ENCODE measurements at places on chromosomes 7 and 10. TPM values are rescaled to one million over a fixed set of nuclear protein-coding genes. Genes with fewer than 3 reads are reported as not detected.

SH2B2 gene
- 3.1 TPM for total RNA-seq

LIPM gene
- total RNA-seq: not detected

KCNH2 gene
- total RNA-seq: 61.9 TPM

MSS51 gene
- 9.6 TPM for total RNA-seq

SLC18A3 gene
- total RNA-seq: not detected

VAX1 gene
- not detected for total RNA-seq

GRB10 gene
- total RNA-seq: 51.8 TPM

PHKG1 gene
- total RNA-seq: 15.3 TPM

IFIT5 gene
- total RNA-seq: 11.5 TPM

AGFG2 gene
- total RNA-seq: 28.6 TPM

PPP1R17 gene
- not detected for total RNA-seq

AGK gene
- 32.7 TPM for total RNA-seq

EPHB6 gene
- total RNA-seq: 2.0 TPM

LLCFC1 gene
- total RNA-seq: not detected

TMEM270 gene
- total RNA-seq: not detected

CAMK2B gene
- total RNA-seq: 149 TPM

TMEM225B gene
- total RNA-seq: not detected

C10orf62 gene
- total RNA-seq: 0.51 TPM

GIMAP1 gene
- 3.5 TPM for total RNA-seq

ZNF365 gene
- 1.2 TPM for total RNA-seq

MOGAT3 gene
- total RNA-seq: not detected

CNNM1 gene
- total RNA-seq: 0.22 TPM

GBX1 gene
- total RNA-seq: 0.57 TPM

COX19 gene
- total RNA-seq: 7.3 TPM

ITPRID1 gene
- not detected for total RNA-seq

TMEM236 gene
- 0.54 TPM for total RNA-seq

SFTPA1 gene
- 0.19 TPM for total RNA-seq

JAZF1 gene
- total RNA-seq: 42.5 TPM

HPS1 gene
- total RNA-seq: 34.8 TPM

VPS41 gene
- total RNA-seq: 48.6 TPM

EGR2 gene
- total RNA-seq: 4.8 TPM

ATOH7 gene
- not detected for total RNA-seq

TRPV5 gene
- total RNA-seq: not detected

STEAP1B gene
- 0.92 TPM for total RNA-seq

TRPV6 gene
- not detected for total RNA-seq

TET1 gene
- 1.2 TPM for total RNA-seq

C10orf143 gene
- total RNA-seq: 2.6 TPM

CYP2C8 gene
- not detected for total RNA-seq

NPY gene
- total RNA-seq: not detected

SNX8 gene
- total RNA-seq: 18.9 TPM

HYAL4 gene
- total RNA-seq: 0.32 TPM

MAGI2 gene
- total RNA-seq: 6.3 TPM

RAB19 gene
- total RNA-seq: not detected

AKR1C8 gene
- total RNA-seq: 0.86 TPM

PNLIPRP3 gene
- not detected for total RNA-seq

CHRM2 gene
- total RNA-seq: 83.7 TPM

PPP1R3A gene
- 74.8 TPM for total RNA-seq

GNAI1 gene
- 11.3 TPM for total RNA-seq

SPRN gene
- total RNA-seq: not detected

SLC39A12 gene
- total RNA-seq: not detected

ZFYVE27 gene
- 19.8 TPM for total RNA-seq

TAS2R40 gene
- not detected for total RNA-seq

ATRNL1 gene
- total RNA-seq: 25.8 TPM

FANK1 gene
- 0.43 TPM for total RNA-seq
